ENCODE measurements at places on chromosomes 16 and 17.

- ATAC-seq, result peak; percentile 2
Observed at GRCh38 chr17:78343187-78343542, 16.7 kb downstream of the SOCS3 start.

DNA sequence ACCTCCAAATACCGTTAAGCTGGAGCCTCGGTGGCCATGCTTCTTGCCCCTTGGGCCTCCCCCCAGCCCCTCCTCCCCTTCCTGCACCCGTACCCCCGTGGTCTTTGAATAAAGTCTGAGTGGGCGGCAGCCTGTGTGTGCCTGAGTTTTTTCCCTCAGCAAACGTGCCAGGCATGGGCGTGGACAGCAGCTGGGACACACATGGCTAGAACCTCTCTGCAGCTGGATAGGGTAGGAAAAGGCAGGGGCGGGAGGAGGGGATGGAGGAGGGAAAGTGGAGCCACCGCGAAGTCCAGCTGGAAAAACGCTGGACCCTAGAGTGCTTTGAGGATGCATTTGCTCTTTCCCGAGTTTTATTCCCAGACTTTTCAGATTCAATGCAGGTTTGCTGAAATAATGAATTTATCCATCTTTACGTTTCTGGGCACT, 928 bp downstream of the HBA1 start:
- no peak for ATAC-seq

DNA sequence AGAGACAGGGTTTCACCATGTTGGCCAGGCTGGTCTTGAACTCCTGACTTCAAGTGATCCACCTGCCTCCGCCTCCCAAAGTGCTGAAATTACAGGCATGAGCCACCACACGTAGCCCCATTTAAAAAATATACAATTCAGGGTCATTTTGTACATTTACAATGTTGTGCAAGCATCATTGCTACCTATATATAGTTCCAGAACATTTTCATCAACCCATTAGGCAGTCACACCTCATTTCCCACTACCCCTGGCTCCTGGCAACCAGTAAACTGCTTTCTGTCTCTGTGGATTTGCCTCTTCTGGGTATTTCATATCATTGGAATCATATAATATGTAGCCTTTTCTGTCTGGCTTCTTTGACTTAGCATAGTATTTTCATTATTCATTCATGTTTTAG, 6.7 kb downstream of the LRRC36 start:
- ATAC-seq, result no peak

- no peak for ATAC-seq
Observed at GRCh38 chr17:2602597-2603017, 9.2 kb downstream of the PAFAH1B1 start.

DNA sequence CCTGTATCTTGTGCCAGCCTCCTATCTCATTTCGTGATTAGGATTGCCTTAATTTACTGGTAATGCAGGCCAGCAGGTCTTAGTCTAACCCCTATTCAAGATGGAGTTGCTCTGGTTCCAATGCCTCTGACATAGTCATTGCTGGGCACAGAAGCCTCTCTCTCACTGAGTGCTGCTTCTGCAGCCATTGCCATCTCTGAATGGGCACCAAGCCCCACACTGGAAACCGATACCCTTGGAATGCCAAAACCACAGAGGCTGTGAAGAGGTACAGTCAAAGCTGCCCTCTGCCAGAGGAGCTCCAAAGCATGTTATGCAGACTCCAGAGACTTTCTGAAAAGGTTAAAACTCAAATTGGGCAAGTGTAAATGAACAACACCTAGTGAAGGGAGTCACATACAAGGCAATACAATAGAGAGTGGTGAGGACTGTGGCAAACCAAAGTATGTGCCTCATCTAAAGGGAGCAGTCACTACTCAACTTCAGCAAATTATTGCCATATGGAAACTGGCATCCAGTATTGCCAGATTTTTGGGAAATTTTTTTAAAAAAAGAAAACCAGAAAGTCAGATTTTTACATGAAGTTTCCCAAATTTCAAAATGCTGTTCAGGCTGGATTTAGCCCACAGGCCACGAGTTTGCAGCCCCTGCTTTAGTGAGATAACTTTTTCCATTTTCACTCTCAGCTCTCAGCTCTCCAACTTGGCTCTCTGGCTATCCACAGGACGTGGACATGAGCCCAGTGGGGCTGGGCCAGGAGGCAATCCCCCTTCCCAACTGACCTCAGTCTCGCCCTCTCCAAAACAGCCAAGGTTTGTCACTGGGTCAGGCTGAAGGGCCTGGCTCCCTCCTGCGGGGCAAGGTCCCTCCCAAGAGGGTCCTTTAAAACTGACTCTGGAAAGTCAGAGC, 2.1 kb upstream of the MMP2 start:
- ATAC-seq, result no peak

DNA sequence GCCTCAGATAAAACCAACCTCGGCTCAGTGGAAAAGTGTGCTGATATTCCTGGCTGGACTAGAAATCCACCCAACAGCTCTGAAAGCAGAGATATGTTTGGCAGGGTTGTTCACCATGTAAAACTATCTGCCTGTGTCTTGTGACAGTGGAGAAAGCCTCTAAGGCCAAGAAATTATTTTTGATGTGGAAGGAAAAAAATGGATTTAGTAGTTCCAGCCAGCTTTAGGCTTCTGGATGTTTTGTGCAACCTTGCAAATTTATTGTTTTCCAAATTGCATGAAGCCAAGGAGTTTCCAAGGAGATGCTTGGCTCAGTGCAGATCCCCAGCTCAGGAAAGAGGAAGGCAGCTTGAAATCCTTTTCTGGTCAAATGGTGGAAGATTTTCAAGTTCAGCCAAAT, 31.6 kb downstream of the TEKT5 start:
- no peak for ATAC-seq

Data from stimulated activated memory B cell treated with anti-CD40 and anti-IgM and Interleukin-4, amounts not matched to agents 10 μg/mL and 1 μg/mL and 100 μg/mL, for 72 hours (primary cell).